ENCODE measurements at places on chromosomes 3 and 15. TPM values are rescaled to one million over a fixed set of nuclear protein-coding genes. Genes with fewer than 3 reads are reported as not detected.

DNA sequence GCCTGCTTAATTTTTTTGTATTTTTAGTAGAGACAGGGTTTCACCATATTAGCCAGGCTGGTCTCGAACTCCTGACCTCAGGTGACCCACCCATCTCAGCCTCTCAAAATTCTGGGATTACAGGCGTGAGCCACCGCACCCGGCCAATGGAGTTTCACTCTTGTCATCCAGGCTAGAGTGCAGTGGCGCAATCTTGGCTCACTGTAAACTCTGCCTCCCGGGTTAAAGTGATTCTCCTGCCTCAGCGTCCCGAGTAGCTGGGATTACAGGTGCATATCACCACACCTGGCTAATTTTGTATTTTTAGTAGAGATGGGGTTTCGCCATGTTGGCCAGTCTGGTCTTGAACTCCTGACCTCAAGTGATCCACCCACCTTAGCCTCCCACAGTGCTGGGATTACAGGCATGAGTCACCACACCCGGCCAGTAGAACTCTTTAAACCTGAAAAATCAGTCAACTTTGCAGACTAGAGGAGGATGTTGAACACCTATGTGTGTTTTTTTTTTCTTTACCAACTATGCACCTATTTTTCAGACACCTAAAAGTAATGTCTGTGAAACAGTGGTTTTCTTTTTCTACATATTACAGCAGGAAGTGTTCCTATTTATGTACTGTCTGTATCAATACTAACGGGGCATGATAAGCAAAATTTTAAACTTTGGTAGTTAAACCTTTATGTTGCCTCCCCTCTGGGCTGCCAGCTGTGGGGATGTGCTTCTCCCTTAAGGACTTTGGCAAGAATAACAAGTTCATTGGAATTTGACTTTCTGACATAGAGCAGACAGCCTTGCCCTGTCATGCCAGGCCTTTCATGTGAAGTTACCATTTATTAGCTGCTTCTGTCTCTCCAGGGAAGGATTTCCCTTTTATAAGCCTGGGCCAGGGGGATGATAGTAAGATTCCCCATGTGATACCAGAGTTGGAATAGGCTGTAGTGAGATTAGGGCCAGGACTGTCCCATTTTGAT is 8.1 kb downstream of the ARIH2 start:
- H3K4me3 ChIP-seq = no peak overlapping the region
- peak; percentile 22 for DNase-seq
- peaks cover 20% of the 10 kb centered on the region for H3K36me3 ChIP-seq

DNA sequence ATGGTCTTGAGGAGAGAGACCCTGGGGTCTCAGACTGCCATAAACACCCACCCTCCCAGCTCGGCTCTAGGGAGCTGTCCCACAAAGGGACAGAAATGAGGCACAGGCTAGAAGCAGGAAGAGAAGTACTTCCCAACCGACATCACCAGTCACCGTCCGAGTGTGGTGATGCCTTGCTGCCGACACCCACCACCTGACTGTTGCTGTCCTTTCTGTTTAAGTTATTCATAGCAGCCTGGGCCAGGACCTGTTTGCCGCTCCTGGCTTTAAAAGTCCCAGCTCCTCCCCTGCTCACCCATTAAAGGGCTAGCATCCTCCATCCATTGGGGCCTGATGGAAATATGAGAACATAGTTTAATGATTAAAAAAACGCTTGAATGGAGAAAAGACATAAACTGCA is 13.2 kb upstream of the SPG11 start:
- DNase-seq = no peak
- peaks cover 2% of the 10 kb centered on the region for H3K4me1 ChIP-seq
- no peak overlapping the region for H3K4me3 ChIP-seq
- H3K27me3 ChIP-seq = no peaks in the 10 kb centered on the region

GRCh38 chr3:191523148-191523547 is 62.2 kb downstream of the PYDC2 start:
- no peak for DNase-seq
- H3K36me3 ChIP-seq = no peaks in the 10 kb centered on the region
- no peaks in the 10 kb centered on the region for H3K4me1 ChIP-seq
- no peaks in the 10 kb centered on the region for H3K27me3 ChIP-seq
- H3K27ac ChIP-seq = no peak overlapping the region

DNA sequence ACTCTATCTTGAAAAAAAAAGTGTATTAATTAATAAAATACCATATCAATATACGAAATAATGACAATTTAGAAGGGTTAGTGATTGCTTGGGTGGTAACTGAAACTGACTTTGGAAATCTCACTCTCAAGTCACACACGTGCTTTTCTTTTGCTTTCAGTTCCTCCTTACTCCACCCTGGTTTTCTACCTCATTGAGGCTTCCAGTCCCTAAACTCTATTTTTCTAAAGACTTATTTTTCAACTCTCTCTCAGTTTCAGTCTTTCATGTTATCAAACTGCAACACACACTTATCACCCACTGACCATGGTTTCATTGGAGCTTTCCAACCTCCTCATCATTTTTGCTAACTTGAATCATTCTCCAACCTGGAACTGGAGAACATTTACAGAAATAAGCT is 23.5 kb downstream of the IL12A start:
- H3K4me3 ChIP-seq = no peak overlapping the region
- no peak overlapping the region for H3K27ac ChIP-seq

DNA sequence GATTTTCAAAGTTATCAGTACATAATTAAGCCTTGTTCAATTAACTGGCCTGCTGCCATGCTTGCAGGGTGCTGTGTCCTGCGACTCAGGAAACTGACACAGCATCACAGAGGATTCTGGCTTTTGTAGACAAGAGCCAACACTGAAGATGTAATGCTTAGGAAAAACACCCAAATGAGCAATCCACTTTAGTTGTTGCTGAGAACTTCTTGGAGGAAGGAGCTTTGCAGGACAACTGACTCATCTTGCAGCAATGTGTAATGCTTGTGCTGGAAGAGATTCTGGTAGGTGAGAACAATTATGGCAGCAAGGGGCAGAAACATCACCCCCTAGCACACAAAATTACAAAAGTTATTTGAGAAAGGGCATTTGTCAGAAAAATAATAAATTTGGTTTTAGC is 67.6 kb downstream of the NLGN1 start:
- no peaks in the 10 kb centered on the region for H3K36me3 ChIP-seq
- H3K4me3 ChIP-seq = no peak overlapping the region
- H3K27me3 ChIP-seq = no peaks in the 10 kb centered on the region
- no peak overlapping the region for H3K27ac ChIP-seq
- no peaks in the 10 kb centered on the region for H3K4me1 ChIP-seq

Gene MTMR10
- 10.0 TPM for total RNA-seq

Gene GJD2
- 0.45 TPM for total RNA-seq

Gene CHRFAM7A
- 2.0 TPM for total RNA-seq

Gene TIPARP
- 115 TPM for total RNA-seq

Measured in cardiac muscle cell (in vitro differentiated cells and primary cell).